ENCODE measurements at places on chromosomes 7 and 10. TPM values are rescaled to one million over a fixed set of nuclear protein-coding genes. Genes with fewer than 3 reads are reported as not detected.

Gene NAT16
- not detected for total RNA-seq

Gene TACC2
- 9.5 TPM for total RNA-seq

Gene PIK3CG
- under 0.01 TPM for total RNA-seq

Gene GDF2
- total RNA-seq, result not detected

Gene OPN1SW
- not detected for total RNA-seq

Gene GOLGA7B
- total RNA-seq, result not detected

Gene NAMPT
- 193 TPM for total RNA-seq

Gene NPC1L1
- not detected for total RNA-seq

Gene DPYSL4
- total RNA-seq, result 2.8 TPM

Gene GPR158
- total RNA-seq, result not detected

Gene EFCAB10
- not detected for total RNA-seq

Gene DNAJB12
- total RNA-seq, result 47.1 TPM

Gene CUBN
- 0.35 TPM for total RNA-seq

Gene RRP12
- total RNA-seq, result 24.3 TPM

Gene MRPS17
- total RNA-seq, result 11.9 TPM

Gene IKZF1
- total RNA-seq, result not detected

Gene PPP1R17
- not detected for total RNA-seq

Gene ZNHIT1
- 174 TPM for total RNA-seq

Gene CDC14C
- total RNA-seq, result not detected

Gene ABCA13
- total RNA-seq, result not detected

Gene SPDYE16
- total RNA-seq, result not detected

Gene LLCFC1
- total RNA-seq, result not detected

Gene FEZF1
- not detected for total RNA-seq

Gene MCM7
- total RNA-seq, result 153 TPM

Gene CUZD1
- total RNA-seq, result 0.29 TPM

Gene ADRA2A
- total RNA-seq, result not detected

Gene FAM25A
- not detected for total RNA-seq

Gene SLC18A3
- total RNA-seq, result not detected

Gene TMEM273
- total RNA-seq, result not detected

Gene BNIP3
- total RNA-seq, result 105 TPM
